NCI-H1417 (cell line): ENCODE measurements at places on chromosomes 4 and X.
A peak's percentile ranks its signal among the peaks of the same experiment; 100 is the strongest.

GRCh38 chrX:10631416-10632145 is 11.2 kb upstream of the MID1 start:
- DNase-seq, result no peak

DNA sequence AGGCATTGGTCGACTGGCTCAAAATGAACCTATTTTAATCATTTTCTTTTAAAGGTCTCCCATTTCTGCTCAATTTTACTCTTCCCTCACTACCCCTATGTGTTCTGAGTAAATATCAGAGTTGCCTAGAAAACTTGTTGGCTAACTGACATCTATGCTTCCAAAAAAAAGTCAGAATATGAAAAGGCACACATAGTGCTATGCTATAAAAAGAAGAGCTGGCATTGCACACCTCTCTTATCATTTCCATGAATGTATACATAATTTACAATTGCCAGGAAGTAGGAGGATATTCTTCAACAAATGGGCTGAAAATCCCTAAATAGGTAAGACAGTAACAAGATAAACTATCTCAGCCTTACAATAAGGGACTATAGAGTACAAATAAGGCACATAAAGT is 70.2 kb downstream of the FRYL start:
- no peak for DNase-seq

- DNase-seq, result no peak
Measured at GRCh38 chr4:170110285-170110672, 20.5 kb upstream of the AADAT start.

DNA sequence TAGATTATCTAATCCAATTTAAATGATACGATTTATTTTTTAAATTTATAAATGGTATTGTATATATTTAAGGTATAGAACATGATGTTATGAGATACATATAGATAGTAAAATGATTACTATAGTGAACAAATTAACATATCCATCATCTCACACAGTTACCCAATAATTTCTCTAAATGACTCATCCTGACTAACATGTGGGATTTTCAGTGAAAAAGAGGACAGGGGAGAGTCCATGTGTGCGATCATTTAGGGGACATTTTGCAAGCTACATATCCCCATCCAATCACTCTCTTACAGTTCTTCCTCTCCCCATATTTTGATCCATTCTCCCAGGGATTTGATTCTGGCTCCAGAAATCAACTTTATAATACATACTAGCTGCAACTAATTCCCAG is 88.2 kb downstream of the ABCB7 start:
- no peak for DNase-seq

DNA sequence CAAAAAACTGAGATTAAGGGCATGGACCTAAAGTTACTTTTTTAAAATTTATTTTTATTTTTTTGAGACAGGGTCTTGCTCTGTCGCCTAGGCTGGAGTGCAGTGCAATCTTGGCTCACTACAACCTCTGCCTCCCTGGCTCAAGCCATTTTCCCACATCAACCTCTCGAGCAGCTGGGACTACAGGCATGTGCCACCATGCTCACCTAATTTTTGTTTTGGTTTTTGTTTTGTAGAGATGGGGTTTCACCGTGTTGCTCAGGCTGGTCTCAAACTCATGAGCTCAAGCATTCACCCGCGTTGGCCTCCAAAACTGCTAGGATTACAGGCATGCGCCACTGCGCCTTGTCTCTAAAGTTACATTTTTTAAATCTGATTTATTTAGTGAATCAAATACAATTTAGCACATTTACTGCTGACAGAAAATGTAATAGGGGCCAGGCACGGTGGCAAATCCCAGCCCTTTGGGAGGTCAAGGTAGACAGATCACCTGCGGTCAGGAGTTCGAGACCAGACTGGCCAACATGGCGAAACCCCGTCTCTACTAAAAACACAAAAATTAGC is 38.3 kb downstream of the GUCY1A1 start:
- DNase-seq, result no peak

- DNase-seq, result peak; percentile 9
Measured at GRCh38 chrX:20315140-20315539, 48.4 kb upstream of the RPS6KA3 start.

DNA sequence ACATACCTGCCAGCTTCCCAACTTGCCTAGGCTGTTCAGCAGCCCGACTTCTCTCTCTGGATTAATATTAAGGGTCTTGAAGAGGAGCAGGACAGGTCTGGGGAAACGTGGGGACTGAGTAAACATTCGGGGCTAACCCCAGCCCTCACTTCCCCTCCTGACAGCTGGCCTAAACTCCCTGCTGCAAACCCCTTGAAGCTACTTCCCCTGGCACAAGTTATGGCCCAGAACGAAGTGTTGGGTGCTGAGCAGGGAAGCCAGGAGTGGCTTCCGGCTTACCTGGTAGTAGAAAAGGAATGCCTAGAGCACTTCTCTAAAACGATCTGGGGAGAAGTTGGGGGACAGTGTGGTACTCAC is 200.0 kb downstream of the BCOR start:
- no peak for DNase-seq

DNA sequence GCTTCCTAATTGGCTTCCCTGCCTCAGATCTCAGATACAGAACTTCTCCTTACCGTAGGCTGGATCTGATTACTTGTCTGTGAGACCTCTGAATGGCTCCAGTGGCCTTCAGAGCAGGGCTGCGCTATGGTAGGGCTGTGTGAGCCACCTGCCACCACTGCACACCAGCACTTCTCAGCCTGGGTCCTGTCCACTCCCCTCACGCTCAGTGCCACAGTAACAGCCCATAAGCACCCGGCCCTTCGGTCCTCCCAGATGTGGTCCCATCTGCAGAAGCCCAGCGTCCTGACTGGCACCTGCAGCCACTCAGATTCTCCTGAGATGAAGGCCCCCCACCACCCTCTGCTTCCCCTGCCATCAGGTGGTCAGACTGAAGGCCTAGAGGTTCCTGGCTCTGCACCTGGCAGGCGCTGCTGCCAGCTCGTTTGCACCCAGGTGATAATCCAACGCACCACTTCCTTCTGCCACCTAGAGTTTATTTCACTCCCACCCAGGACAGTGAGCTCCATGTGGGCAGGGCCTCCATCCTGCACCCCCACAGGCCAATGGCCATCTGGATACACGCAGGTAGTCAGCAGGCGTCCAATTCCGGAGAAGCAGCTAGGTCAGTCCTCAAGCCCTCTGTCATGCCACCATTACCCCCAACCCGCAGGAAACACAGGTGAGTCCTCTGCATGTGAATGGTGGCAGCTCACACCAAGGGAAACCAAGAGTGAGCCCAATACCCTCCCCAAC is 5.4 kb downstream of the WDR1 start:
- no peak for DNase-seq

DNA sequence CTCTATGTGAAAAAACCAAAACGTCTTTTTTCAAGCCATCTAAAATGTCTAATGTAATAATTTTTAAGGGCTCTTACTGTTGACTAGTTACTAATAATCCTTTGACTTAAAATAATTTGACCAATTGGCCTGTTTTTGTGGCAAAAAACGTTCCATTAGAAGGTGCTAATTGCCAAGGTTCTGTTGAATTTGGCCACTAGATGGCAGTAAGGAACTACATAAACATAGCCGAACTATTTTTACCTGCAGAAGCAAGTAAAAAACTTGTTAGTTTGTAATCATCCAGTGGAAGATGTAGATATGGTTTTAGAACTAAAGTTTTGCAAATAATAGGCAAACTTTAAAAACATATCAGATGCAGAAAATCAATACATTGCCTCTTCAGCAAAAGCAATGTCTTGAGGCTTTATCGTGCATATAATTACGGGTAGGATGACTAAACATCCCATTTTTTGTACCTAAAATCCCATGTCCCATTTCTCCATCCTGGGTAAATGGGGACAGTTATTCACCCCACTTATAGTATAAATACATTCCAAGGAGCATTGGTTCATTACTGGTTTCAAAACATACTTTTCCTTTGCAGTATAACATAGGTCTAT is 57.6 kb downstream of the PROM1 start:
- peak; percentile 78 for DNase-seq

DNA sequence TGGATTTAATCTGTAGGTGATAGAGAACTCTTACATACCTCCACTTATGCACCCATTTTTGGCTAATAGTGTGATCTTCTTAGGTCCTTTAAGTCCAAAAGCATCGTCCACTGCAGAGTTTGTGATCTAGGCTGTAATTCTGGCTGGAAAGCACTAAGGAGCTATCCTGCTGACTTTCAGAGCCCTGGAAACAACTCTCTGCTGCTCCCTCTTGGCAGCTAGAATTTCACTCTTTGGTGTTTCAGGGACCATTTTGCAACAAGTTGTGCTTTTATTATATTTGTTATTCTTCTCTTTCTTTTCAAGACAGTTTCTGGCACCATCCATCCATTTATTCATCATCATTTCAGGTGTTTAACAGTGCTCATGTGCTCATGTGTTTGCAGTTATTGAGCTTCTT is 130.0 kb downstream of the RBM46 start:
- peak; percentile 25 for DNase-seq

DNA sequence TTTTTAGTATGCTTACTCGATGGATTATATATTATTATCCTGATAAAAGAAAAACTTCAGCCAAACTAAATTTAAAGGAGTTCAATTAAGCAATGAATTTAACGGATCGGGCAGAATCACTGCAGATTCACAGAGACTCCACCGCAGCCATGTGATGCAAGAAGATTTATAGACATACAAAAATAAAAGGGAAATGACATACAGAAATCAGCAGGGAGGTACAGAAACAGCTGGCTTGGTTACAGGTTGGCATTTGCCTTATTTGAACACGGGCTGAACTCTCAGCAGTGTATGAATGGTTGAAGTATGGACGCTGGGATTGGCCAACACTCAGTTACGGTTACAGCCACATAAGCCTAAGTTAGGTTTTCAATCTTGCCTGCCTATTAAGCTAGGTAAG is 35.4 kb upstream of the DHRSX start:
- DNase-seq, result no peak

DNA sequence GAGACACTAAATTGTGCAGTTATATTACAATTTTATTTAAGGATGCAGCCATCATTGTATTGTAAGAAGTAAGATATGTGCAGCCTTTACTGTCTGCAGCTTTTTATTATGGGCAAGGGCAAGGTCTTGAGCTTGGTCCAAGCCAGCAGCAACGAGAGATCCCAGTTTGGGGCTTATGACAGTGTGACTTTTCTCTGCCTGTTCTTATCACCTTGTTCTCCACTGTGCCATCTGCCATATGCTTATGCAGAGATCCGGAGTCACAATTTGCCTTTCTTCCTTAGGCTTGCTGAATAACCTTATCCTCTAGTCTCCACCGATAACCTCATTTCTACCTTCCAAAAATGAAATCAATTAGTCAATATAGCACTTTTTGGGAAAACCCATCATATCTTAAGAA is 30.4 kb downstream of the MAPK10 start:
- DNase-seq, result no peak

DNA sequence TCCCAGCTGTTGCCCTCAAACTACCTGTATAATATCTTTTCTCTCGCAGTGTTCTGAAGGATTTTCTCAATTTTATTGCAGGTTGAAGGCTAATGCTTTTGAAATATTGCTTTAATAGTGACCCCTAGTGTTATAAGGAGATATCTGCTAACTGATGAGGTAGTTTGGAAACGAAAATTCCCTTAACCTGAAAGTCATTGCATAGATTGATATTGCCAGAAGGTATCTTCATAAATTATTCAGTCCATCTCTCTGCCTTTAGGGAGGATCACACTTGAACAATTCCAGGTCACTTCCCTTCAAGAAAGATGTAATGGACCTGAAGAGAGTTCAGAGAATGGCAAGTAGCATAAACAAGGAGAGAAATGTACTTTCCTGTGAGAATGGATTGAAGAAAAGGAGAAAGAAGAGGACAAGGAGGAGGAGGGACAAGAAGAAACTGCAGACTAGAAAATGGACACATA is 44.1 kb downstream of the TIGD4 start:
- peak; percentile 12 for DNase-seq
